ENCODE measurements at places on chromosomes 7 and 10.
A peak's percentile ranks its signal among the peaks of the same experiment; 100 is the strongest.

DNA sequence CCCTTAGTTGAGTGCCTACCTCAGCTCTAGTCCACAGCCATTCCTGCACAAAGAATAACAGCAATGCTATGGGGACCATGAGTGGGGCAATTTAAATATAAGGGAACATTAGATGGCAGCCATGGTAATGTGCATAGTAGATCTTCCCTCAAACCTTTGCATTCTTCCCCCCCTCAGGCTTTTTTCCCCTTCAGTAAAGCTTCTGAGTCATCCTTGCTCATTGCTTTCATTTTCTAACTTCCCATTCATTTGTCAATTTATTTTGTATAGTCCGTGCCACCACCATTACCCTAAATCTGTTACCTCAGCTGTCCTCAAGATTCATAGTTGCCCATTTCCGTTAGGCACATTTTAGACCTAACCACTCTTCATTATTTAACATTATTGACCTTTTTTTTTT lies 10.7 kb downstream of the HECTD2 start:
- no peak for DNase-seq

DNA sequence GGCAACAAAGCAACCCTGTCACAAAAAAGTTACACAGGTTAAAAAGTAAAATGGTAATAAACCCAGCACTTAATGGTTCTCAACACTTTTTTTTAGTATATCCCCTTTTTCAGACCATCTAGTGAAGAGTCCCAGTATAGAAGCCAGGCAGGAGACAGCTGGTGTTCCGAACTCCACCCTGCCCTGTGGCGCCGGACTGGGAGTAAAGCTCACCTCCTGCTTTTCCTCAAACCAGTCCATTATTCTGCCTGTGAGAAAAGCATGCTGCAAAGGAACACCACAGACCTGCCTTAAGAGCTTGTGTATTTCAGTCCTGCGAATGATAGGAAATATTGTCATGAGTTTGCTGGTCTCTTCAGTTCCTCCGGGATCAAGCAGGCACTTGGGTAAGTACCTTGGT lies 81.0 kb downstream of the EZH2 start:
- no peak for DNase-seq

GRCh38 chr7:21902240-21902639 lies 43.5 kb downstream of the CDCA7L start:
- peak; percentile 60 for DNase-seq

DNA sequence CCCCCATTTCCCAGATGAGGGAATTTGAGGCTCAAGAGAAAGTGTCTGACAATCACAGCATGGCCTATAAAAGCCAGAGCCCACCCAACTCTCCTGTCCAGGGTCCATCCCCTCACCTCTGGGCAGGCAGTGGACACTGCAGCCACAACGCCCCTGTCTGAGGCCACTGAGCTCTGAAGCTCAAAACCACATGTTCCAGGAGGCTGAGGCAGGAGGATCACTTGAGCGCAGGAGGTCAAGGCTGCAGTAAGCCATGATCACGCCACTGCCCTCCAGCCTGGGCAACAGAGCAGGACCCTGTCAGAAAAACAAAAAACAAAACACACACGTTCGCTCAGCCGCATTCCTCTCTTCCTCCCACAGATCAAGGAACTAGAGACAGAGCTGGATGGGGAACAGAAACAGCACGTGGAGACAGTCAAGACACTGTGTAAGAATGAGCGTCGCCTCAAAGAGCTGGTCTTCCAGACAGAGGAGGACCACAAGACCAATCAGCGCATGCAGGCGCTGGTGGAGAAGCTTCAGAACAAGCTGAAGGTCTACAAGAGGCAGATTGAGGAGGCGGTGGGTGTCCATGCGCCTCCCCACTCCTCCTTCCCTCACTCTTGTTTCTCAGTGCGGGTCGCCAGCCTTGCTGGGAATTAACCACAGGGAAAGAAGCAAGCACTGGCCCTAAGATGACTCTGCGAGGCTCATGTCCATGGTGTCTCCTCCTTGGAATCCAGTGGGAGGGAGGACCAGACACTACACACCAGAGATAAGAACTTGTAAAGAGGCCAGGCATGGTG lies 20.0 kb upstream of the ARPC1A start:
- no peak for DNase-seq

- no peak for DNase-seq
Observed at GRCh38 chr7:83821866-83822265, 172.9 kb upstream of the SEMA3E start.

- DNase-seq: no peak
Observed at GRCh38 chr7:101058355-101058754, 26.9 kb upstream of the TRIM56 start.

DNA sequence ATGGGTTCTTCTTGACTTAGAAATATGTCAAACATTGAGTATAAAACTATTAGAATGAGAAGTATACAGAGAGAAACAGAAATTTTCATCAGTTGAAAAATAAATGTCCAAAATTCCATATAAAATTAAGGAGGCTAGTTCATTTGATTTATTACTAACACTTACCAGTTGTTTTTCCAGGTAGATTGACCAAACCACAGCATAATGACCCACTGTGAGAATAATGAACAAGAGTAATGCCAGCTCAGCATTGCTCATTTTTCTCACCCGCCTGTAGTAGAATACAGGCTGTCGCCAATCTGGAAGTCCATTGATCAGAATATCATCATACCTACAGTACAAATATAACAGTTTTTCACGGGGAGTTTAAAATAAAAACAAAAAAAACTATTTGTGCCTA lies 82.9 kb downstream of the DNAJC1 start:
- DNase-seq: no peak

DNA sequence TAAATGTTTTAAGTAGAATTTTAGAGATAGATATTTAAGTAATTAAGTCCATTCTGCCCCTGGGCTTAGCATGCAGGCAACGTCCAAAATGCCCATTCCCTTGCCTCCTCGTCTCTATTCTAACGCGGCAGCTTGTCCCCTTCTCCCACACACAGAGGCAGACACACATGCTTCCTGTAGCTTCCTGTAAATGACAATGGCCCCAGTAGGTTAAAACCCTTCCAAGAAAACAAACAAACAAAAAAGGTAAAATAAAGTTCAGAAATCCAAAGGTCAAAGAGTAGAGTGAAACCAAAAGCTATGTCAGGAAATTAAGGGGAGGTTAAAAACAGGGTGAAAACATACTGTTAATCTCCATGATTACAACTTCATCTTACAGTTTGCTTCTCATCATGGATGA lies 857.6 kb downstream of the GATA3 start:
- DNase-seq: no peak

- DNase-seq: no peak
Observed at GRCh38 chr7:112759905-112760304, 30.3 kb downstream of the TMEM168 start.

DNA sequence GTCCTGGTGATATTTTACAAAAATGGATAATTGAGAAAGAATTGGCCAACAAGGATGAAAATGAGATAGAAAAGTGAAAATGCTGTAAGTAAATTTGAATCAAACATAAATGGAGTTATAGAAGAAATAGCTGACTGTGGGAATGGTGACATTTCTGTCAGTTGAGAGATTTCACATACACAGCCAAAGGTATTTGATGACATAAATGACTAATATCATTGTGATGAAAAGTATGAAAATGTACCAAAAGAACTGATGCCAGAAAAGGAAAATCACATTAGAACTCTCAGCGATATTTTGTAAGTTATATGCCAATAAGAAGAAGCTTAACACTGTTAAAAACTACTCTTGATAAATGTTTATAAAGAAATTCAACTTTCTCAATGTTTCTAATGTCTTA lies 54.9 kb downstream of the TFPI2 start:
- DNase-seq: no peak

GRCh38 chr7:54995610-54996363 lies 23.0 kb upstream of the EGFR start:
- peak; percentile 33 for DNase-seq

GRCh38 chr7:137890449-137890921 lies 43.7 kb upstream of the DGKI start:
- DNase-seq: no peak

DNA sequence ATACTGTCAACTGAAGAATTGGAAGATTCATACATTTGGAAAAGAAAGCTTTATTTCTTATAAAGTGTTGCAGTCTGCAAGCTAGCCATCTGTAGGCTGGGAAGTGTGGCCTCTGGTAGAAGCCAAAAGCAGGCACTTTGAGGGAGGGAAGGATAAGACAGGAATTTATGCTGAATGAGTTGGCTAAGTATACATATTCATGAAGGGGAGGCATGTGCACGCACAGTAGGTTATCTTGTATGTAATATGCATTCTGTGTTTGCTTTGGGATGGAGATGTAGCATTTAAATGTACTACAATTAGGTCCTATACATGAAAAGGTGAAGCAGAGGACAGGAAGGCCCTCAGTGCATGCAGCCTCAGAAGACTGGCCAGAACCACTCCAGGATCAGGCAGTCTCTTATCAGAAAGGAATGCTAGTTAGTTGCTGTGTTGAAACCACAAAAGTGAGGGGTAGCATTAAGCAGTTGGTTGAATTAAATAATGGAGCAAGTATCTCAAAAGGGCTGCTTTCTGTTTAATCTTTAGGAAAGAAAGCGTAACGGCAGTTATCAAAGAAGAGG lies 40.9 kb downstream of the MYO3A start:
- no peak for DNase-seq

- DNase-seq: no peak
Observed at GRCh38 chr7:24786306-24786705, 29.0 kb upstream of the GSDME start.

- DNase-seq: no peak
Observed at GRCh38 chr7:69898189-69898588, 299.9 kb downstream of the AUTS2 start.

DNA sequence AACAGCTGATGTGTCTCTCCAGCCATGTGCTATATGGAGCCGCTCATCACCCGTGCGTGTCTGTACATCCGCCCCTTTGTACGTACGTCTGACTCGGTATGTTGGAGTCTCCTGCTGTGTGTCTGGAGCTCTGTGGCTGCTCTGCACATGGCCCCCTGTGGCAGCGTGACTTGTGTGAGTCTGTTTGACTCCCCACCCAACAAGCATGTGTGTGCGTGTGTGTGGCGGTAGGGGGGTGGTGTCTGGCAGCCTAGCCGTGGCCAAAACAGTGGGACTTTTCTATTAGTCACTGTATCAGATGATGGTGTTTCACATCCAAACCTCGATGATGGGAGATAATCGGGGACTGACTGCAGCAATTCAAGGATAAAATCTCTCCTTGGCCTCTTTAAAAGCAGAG lies 94.1 kb downstream of the COL13A1 start:
- peak; percentile 79 for DNase-seq

DNA sequence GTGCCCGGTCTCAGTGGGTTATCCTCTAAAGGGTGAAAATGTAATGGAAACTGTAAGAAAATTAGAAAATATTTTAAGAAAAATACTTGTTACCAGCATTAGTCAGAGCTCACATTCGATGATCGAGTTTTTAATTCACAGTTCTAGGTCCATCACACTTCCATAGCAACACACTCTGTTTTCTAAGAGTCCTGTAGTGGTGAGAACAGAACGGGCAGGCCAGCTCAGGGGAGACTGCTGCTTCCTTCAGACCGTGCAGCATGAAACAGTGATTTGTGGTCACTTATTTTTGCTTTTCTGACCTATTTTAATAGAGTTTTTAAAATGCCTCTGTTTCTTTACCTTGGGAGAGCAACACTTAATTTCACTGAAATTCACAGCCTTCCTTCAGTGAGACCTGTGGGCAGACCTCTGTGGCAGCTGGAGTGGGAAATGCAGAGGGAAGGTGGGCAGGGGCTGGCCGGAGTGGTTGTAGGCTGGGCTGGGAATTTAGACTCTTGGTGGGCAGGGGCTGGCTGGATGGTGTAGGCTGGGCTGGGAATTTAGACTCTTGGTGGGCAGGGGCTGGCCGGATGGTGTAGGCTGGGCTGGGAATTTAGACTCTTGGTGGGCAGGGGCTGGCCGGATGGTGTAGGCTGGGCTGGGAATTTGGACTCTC lies 1.5 kb downstream of the SUN1 start:
- no peak for DNase-seq

GRCh38 chr7:43803865-43804264 lies 45.4 kb downstream of the BLVRA start:
- DNase-seq: no peak

DNA sequence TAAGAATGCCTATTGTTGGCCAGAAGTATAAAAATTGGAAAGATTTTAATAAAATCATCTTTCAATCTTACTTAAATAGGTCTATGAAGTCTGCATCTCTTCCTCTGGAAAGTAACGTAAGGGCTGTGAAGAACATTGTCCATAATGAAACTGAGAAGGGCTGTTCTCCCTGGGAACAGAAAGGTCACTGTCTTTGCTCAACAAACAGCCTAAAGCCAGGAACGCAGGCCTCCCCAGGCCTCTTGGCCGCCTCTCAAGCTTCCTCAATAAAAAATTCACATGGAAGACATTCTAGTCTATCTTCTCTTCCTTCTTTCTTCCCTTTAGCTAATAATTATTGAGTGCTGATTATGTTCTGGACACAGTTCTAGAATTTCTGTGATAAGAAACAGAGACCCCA lies 9.1 kb upstream of the IDI2 start:
- no peak for DNase-seq

DNA sequence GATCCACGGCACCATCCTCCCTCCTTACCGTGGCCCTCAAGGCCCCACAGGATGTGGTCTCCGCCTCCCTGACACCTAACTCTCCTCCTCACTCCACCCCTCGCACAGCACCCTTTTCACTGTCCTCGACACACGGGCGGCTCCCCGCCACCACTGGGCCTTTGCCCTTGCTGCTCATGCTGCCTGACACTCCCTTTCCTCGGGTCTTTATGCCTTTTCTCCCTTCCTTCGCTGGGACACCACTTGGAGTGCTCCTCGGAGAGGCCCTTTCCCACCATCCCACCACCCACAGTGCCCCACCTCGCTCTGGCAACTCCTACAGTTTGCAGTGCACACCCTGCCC lies 7.9 kb upstream of the INMT start:
- DNase-seq: no peak

- DNase-seq: no peak
Observed at GRCh38 chr7:121366852-121367431, 29.2 kb downstream of the FAM3C start.

GRCh38 chr7:32506266-32507054 lies 11.2 kb downstream of the AVL9 start:
- peak; percentile 84 for DNase-seq

DNA sequence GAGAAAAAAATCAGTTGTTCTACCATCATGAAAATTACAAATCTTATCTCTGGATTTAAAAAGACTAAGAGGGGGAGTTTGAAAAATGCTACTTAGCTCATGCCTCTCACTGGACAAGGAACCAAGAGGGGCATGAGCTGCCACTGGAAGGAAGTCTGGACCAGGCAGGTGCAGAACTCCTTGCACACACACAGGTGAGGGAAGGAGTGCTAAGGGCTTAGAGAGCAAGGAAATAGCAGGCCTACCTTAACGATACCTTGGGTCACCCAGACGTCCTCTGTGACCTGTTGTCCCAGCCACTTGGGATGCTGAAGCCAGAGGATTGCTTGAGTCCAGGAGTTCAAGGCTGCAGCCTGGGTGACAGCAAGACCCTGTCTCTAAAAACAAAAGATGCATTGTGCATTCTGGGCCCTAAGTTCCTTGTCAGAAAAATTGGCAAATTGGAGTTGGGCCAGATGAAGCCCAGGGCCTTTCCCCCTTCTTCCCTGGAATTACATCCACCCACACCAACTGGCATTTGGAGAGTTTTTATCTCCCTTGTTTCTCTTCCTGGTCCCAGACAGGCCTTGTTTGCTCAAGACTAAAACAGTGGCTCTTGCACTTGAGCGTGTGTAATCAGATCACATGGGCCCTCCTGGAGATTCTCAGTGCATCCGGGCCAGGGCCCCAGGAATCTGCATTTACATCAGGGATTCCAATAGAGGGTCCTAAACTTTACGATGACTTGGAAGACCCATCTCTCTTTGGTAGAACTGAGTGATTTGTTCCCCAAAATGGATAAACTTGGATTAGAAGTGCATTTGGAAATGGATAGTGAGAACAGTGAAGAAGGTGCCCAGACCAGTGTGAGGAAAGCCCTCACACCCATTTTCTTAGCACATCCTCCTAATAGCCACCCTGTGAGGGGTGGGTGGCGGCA lies 3.0 kb downstream of the DDIT4 start:
- DNase-seq: no peak
